ENCODE measurements at places on chromosomes 1 and 21.
A peak's percentile ranks its signal among the peaks of the same experiment; 100 is the strongest.

GRCh38 chr1:22330760-22331119 lies 120.9 kb upstream of the ZBTB40 start:
- DNase-seq = no peak

- no peak for DNase-seq
Measured at GRCh38 chr1:161008869-161009510, 12.0 kb downstream of the F11R start.

- DNase-seq = no peak
Measured at GRCh38 chr1:223556414-223557129, 108.9 kb downstream of the CAPN8 start.

DNA sequence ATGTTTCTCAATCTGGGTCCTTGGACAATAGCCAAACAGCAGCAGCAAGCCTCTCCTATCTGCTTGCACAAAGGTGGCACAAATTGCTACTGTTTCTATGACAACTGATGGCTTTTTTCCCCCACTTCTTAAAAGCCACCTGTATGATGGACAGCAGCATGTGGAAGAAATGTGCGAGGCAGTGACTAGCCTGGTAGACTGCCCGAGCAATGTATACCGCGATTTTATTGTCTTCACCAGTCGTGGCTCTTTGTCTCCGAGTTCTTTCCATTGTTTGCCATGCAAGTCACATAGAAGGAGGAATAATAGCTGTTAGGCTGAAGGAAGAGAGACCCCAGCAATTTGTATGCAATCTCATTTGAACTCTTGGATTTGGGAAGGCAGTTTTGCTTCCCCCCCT lies 79.4 kb downstream of the S1PR1 start:
- no peak for DNase-seq

DNA sequence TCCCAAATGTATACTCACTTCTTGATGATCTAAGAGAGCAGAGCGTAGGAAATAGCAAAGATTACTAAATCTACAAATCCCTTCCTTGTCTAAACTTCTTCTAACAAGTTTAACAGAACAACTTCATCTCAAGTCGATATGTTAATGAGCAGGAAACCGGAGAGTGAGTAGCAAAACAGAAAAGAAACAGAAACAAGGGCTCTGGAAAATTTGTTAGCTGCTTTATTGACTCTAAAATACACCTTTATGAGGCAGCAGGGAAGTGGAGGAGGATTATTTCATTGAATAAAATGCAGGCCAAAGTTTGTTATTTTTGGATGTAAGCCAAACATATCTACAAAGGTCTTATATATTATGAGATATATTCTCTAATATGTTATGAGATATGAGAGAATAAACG lies 192.4 kb downstream of the LRRIQ3 start:
- no peak for DNase-seq

GRCh38 chr1:243850202-243850451 lies at the start of gene AKT3:
AKT3 (minus strand) TSS chr1:243850243; CDS start chr1:243843170, 7,073 bp downstream.
- no peak for DNase-seq

- DNase-seq = peak; percentile 50
Measured at GRCh38 chr1:8602471-8603219, 214.8 kb downstream of the RERE start.
